Left colon (tissue), 2 donors: ENCODE measurements at places on chromosomes 5 and 9. TPM values are rescaled to one million over a fixed set of nuclear protein-coding genes. Genes with fewer than 3 reads are reported as not detected.

DNA sequence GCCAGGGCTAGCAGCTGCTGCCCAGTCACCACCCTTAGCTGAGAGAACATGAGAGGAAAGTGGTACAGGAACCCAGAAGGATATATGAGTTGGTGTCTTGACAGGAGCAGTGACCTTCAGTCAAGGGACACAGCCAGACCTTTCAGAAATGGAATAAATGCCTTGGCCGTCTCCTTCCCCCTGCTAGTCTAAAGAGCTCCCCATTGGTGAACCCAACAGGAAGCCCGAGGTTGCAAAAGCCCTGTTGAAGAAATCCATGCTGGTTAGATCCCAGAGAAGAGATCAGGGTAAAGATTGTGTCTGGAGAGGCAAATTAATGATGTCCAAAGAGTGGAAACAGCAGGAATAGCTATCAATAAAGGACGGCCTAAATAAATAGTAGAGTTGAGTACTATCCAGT, 244.5 kb downstream of the NR3C1 start:
- DNase-seq: no peak

GRCh38 chr5:172144291-172144815, 43.7 kb downstream of the STK10 start:
- DNase-seq: peak; percentile 45

- no peak for DNase-seq
Measured at GRCh38 chr9:95007226-95007869, 280.8 kb downstream of the AOPEP start.

DNA sequence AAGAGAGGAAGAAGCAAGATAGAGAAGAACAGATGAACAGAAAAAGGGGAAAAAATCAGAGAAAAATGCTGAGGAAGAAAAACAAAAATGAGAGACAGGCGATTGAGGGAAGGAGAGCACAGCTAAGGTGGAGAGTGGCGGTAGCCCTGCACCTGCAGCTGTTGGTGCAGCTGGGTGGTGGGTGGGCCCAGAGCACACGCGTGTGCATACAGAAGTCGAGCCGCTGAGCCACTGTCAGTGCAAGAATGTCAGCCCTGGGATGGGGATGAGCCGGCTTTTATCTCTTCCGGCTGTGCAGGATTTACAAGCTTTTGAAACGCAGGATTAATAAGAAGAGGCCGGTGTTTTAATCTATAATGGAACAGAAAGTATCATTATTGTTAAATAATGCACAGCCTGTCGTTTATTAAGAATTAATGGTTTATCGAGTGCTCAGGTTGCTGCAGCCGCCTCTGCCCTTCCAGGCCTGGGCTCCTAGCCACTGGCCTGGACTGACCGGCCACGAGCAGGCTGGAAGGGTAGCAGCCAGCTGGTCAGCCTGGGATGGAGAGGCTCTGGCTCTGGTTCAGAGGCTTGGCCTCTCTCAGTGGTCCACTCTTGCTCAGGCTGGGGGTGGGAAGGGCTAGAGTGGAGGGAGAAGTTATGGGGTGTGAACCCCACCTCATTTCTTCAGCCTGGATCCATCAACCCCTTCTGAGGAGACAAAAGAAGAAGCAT, 68.7 kb downstream of the PCDH1 start:
- DNase-seq: no peak

DNA sequence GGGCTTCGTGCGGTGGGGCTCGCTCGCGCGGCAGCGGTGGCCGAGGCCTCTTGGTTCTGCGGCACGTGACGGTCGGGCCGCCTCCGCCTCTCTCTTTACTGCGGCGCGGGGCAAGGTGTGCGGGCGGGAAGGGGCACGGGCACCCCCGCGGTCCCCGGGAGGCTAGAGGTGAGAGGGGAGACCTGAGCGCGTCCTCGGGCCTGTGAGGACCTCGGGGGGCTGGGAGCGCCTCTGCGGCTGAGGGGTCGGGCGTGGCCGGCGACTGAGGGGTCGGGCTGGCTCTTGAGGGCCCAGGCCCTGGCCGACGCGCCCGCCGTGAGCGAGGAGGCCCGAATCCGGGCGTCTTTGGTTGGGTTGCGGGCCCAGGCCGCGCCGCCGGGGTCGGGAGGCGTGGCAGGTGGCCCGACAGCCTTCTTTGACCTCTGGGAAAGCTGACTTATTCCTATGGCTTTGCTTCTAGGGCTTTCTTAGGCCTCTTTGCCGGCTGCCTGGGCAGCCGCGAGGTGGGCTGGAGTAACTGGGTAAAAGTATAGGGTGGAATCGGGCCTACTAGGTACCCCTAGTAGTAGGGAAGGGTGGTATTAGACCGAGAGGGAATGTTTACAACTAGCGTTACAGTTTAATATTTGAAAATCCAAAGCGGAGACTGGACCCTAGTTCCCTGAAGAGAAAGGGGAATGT, at the start of gene CANX:
Gene CANX, plus strand, starts transcription at position 33 of the 681 bp plus-strand sequence. CDS start 6,715 bp downstream, outside the sequence.
- DNase-seq: no peak

GRCh38 chr5:167063788-167064187, 1227.7 kb upstream of the WWC1 start:
- DNase-seq: no peak

DNA sequence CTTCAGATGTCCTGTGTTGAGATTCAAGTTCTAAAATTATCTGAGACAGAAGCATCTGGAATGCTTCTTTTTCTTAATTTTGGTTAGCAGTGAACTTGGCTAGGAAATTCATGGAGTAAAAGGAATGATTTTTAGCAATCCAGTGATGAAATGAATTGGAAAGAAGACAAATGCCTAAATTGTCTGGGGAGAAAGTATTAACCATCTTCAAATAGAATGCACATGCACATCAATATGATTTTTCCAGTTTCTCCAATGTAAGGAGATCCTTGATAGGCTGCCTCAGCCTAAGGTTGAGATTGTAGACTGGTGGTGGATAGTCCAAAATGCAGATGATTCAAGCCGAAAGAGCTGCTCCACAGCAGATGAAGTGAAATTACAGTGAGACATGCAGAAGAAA, 106.7 kb downstream of the PCSK5 start:
- no peak for DNase-seq

DNA sequence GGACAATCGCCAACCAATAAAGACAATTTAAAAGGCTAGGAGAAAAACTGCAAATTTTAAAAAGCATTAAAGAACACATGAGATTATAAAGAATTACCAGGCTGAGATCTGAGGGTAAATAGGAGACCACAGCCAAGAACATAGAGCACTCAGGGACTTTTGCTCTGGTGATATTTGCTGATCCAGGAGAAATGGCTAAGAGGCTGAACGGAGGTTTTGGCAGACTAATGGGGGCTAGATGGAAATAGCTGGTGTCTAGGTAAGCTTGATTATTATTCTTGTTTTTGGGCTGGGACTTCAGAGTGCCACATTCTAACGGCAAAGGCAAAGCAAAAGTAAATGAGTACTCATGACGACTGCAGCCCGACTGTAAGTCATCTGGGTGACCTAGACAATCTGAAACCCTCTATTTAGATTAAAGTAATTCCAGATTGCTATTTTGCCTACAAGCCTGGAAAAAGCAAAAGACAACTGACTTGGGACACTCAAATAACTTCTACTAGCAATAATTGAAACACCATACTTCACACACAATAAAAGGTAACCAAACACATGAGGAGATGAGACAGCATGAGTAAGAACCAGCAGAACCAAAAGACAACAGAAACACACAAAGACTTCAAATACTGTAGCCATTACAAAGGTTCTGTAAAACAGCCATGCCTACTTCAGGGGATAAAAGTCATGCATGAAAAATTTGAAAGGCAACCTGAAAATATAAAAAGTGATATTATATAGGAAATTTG, 68.8 kb downstream of the JAKMIP2 start:
- no peak for DNase-seq

DNA sequence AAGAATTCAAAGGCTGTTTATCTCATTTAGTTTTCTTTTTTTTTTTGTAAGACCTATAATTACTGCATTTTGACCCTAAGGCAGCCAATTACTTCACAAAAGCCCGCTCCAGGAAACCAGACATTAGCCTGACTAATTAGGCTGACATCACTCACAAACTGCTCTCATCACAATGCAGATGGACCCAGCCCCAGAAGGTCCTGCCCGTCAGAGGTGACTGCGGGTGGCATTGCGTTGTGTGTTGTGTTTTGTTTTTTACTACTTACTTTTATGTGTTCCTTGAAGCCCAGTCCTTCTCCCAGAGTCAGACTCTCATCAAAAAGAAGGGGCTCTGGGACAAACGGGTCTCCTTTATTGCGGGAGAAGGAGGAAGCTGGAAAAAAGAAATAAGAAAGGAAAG, 172.2 kb downstream of the HSD17B3 start:
- no peak for DNase-seq

- no peak for DNase-seq
Measured at GRCh38 chr5:103298607-103299188, 40.1 kb downstream of the MACIR start.

DNA sequence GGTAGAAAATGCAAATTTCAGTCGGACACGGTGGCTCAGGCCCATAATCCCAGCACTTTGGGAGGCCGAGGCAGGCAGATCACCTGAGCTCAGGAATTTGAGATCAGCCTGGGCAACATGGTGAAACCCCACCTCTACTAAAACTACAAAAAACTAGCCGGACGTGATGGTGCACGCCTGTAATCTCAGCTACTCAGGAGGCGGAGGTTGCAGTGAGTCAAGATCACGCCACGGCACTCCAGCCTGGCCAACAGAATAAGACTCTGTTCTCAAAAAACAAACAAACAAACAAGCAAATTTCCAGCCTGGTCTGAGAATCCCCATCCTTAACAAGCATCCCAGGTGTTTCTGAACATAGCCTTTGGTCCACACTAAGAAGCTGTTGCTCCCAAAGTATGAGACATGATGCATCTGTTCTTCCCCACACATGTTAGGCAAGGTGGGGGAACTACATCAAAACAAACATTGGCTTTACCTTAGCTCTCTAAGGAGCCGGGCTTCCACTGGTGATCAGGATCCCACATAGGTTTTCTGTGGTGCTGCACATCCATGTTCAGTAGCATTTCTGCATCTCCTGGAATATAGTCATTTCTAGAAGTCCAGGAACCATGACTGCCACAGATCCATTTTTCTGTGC, 92.5 kb upstream of the DMRT1 start:
- no peak for DNase-seq

DNA sequence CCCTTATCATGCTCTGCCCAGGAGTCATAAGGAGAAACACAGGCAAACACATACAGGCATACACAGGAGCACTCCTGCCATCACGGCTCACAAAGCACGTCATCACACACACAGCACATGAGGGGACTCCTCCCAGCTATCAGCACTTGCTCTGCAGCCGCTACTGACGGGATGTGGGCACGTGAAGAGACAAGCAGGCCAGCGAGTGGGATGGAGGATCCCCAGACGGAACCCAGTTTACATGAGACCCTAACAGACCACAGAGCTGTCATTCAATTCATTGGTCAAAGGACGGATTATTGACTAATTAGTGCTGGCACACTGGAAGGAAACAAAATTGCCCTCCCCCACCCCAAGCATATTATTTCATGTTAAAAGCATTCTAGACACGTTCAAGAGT, 53.6 kb downstream of the SEMA4D start:
- no peak for DNase-seq

DNA sequence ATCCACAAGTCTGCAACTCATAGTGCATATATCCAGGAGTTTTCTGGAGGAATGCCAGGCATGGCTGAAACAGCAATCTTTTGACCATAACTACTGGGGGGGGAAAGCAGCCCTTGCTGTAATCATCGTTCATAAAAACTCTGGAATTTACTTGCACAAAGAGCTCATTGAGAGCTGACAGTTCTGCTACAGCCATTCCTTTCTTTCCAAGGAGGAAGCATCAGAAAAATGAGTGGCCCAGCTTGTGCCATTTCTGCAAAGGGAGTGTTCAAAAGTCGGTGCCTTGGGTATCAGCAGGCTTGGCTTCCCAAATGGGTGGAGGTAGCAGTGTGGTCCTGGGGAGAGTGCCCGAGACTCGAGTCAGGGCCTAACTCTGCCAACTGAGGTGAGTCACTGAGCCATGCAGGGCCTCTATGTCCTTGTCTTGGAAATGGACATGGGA, 101.5 kb downstream of the GCNT1 start:
- peak; percentile 68 for DNase-seq

GRCh38 chr9:116287721-116288120, 134.1 kb downstream of the PAPPA start:
- DNase-seq: no peak

DNA sequence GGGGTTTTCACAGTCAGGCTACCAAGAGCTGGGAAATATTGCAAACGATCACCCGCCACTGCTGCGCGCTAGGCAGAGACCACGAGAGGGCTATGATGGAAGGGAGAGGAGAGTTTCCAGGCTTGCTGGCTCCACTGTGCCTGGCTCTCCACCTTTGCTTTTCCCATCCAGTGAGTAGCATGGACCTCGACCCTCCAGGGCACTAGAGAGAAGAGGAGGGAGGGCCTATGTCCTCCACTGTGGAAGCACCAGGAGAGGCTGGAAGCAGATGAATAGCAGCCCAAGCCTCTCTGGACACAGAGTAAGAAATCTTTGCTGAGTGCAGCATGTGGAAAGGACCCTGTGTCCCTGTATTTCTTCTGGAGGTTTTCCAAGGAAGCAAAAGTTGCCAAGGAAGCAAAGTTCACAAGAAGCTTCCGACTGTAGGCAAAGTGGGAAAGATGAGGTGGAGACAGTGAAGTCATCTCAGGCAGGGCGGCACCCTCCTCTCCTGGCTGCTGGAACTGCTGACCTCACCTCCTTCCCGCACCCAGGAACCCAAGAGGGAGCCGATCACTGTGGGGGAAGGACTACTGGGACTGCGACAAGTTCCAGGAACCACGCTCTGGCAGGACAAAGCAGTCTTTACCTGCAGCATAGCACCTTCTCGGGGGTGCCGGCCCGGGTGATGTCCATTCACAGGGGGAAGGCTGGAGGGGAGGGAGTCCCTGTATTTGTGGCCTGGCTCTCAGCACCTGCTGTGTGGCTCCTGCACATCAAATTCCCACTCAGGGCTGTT, 79.6 kb downstream of the CSNK1A1 start:
- DNase-seq: peak; percentile 75

- no peak for DNase-seq
Measured at GRCh38 chr5:90440644-90441043, 31.1 kb upstream of the CETN3 start.

- peak; percentile 9 for DNase-seq
Measured at GRCh38 chr9:38278931-38279679, 113.4 kb upstream of the ALDH1B1 start.

GRCh38 chr9:131525643-131526565, 5.2 kb downstream of the UCK1 start:
- DNase-seq: no peak

The PHF24 gene
- total RNA-seq: 0.12 TPM

The DOCK8 gene
- 10.3 TPM for total RNA-seq

The ITK gene
- 1.7 TPM for total RNA-seq

The ARHGEF37 gene
- 23.5 TPM for total RNA-seq

The ERCC8 gene
- 9.1 TPM for total RNA-seq

The SPACA9 gene
- 2.6 TPM for total RNA-seq
